ENCODE measurements at places on chromosomes 12 and 14.

DNA sequence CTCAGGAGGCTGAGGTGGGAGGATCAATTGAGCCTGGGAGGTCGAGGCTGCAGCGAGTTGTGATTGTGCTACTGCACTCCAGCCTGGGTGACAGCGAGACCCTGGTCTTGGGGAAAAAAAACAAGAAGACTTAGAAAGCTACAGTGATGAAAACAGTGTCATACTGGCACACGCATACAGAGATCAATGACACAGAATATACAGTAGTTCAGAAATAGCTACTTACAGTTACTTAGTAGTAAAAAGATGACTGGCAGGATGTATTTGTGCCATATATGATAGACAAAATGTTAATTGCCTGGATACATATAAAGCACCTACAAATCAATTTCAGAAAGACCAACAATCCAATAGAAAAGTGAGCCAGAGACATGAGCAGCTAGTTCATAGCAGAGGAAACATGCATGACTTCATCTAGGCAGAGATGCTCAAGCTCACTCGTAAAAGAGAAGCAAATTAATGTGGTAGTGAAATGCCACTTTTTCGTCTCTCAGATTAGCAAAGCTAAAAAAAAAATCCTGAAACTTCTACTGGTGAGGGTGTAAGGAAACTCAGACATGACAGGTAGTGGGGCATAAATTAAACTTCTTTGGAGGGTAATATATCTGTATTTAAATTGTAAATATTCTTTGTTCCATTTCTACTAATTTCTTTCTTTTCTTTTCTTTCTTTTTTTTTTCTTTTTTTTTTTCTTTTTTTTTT lies 2.5 kb upstream of the ALDH2 start:
- no peak for DNase-seq

- no peak for DNase-seq
Measured at GRCh38 chr14:95290871-95291431, 28.8 kb downstream of the CLMN start.

DNA sequence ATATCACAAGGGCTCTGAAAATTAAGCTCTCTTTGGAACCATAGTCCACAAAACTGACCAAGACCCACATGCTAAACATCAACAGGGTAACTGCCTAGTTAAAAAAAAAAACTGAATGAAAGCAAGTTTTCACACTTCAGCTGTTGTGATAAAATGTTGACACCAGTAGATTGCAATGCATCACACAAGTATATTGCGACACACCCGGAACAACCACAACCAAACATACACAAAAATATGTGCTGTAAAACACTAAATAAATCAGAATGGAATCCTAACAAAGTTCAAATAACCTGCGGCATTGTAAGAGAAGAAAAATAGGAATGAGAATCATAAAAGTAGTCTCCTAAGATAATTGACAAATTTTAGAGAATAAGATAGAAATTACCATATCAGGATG lies 710.3 kb downstream of the AACS start:
- no peak for DNase-seq

- no peak for DNase-seq
Measured at GRCh38 chr12:6699259-6699988, 1.2 kb downstream of the PIANP start.

- no peak for DNase-seq
Measured at GRCh38 chr12:6774499-6775062, 2.3 kb downstream of the LAG3 start.

DNA sequence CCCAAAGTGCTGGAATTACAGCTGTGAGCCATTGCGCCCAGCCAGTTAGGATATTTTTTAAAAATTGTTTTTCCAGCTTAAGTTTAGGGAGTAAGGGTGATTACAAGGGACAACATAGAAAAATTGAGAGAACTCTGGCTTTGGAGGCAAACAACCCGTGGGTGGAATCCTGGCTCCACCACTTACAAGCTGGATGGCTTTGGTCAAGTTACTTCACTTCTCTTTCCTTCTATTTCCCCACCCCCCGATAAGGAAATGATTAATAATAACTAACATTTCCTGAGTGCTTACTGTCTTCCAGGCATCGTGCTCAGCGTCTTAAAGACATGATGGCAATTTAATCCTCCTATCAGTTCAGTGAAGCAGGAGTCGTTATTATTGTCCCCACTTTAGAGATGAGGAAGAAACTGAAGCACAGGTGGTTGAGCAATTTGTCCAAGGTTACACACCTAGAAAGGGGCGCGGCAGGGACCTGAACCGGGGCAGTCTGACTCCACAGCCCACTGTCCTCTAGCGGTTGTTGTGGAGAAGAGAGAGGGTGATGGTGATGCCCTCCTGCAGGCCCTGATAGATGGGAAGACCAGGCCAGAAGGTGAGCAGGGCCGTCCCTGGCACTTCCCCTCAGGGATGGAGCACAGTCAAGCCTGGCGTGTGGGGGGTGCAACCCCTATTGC lies 16.7 kb upstream of the FAIM2 start:
- DNase-seq, result no peak

DNA sequence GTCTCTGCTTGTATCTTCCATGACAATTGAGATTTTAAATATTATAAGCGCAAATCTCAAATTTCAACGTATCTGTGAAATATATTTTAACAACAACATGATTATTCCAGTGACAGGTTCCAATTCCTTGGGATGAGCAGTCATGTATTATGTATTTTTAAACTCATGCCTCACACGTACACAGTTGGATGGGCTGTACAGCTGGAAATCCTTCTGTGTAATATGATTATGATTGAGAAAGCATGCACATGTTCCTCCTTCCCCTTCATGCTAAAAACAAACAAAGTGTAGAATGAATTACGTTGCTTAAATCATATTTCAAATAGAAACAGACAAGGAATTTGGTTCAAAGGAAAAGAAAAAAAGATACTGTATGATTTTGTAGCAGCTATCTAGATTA lies 428.3 kb downstream of the TMTC2 start:
- no peak for DNase-seq

- DNase-seq, result no peak
Measured at GRCh38 chr12:68042212-68042699, 53.0 kb downstream of the IFNG-AS1 start.

DNA sequence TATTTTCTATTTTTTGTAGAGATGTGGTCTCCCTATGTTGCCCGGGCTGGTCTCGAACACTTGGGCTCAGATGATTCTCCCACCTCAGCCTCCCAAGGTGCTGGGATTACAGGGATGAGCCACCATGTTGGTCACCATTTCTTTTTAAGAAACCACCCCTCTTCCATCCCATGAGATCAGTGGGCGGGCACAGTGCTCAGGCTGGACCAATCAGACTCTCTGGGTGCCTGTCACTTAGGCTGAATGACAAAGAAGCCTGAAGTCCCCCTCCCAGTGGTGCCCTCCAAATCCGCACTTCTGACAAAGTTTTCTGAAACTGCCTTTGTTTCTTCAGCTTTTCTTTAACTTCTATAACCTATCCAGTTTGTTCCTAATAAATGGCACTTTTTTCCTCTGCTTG lies 48.2 kb downstream of the CALM1 start:
- DNase-seq, result no peak

GRCh38 chr14:37623426-37623951 lies 28.1 kb downstream of the TTC6 start:
- DNase-seq, result no peak

GRCh38 chr12:62866451-62867082 lies 68.4 kb downstream of the PPM1H start:
- DNase-seq, result no peak

- no peak for DNase-seq
Measured at GRCh38 chr14:33642080-33642479, 308.8 kb downstream of the EGLN3 start.

DNA sequence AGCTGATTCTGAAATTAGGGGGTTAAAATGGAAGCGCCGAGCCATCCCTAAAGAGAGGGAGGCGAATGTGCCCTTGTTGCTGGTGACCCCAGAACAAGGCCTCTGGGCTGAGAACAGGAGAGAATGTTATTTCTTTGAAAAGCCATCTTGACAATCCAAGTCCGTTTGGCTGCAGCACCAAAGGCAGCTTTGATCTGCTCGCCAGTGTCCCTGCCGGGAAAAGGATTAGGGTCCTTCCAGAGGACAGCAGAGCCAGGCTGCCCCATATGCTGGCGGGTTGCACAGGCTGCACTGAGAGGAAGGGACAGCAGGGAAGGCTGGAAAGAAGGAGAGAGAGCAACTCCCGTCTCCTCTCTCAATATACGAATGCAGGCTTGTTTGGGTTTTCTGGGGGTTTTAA lies 141.7 kb downstream of the TMEM132C start:
- DNase-seq, result peak; percentile 22
